ENCODE measurements at places on chromosomes 2 and 18.

GRCh38 chr18:73824671-73825070 lies 323.0 kb downstream of the FBXO15 start:
- no peak for DNase-seq

DNA sequence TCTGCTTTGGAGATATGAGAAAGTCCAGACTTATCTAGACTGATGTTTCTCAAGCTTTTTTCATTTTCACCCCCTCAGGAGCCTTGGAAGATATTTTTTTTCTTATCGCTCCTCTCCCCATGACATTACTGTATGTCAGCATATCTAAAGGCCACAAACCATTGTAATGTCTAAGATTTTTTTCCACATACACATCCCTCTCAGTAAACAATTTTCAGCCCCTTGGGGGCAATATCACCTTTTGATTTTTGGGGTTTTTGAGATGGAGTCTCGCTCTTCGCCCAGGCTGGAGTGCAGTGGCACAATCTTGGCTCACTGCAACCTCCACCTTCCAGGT lies 60.3 kb upstream of the REL start:
- DNase-seq = no peak

GRCh38 chr2:45973426-45973825 lies 322.0 kb downstream of the PRKCE start:
- peak; percentile 30 for DNase-seq

GRCh38 chr2:96937586-96937985 lies 48.8 kb downstream of the FAM178B start:
- DNase-seq = no peak

- no peak for DNase-seq
Measured at GRCh38 chr2:101238930-101239759, 13.5 kb upstream of the CNOT11 start.

GRCh38 chr18:10417191-10417590 lies 37.2 kb upstream of the APCDD1 start:
- DNase-seq = no peak

GRCh38 chr2:49754381-49754780 lies 600.1 kb upstream of the FSHR start:
- no peak for DNase-seq

- no peak for DNase-seq
Measured at GRCh38 chr2:71887196-71887595, 260.5 kb downstream of the CYP26B1 start.

DNA sequence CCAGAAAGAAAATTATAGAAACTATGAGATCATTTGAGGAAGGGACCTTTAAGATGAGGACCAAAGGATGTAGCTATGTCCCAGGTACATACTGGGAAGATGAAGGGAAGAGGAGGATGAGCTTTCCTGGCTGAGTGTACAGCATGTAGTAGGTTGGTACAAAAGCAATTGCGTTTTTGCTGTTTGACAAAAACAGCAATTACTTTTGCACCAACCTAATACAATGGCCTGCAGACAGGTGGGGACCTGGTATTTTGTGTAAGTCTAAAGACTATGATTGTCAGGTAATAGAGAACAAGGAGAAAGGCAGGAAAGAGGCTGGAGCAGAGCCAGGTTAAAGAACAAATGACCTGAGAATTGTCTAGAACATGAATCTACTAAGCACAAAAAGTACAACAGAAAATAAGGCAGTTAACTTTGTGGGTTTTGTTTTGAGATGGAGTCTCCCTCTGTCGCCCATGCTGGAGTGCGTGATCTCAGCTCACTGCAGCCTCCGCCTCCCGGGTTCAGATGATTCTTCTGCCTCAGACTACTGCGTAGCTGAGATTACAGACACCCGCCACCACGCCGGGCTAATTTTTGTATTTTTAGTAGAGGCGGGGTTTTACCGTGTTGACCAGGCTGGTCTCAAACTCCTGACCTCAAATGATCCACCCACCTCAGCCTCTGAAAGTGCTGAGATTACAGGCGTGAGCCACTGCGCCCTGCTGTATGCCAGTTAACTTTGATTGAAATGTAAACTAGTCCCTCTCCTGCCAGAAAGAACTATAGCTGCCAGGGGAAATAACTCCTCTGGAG lies 3.2 kb upstream of the TGOLN2 start:
- DNase-seq = no peak

GRCh38 chr2:37414470-37414949 lies 70.1 kb downstream of the QPCT start:
- DNase-seq = peak; percentile 7

DNA sequence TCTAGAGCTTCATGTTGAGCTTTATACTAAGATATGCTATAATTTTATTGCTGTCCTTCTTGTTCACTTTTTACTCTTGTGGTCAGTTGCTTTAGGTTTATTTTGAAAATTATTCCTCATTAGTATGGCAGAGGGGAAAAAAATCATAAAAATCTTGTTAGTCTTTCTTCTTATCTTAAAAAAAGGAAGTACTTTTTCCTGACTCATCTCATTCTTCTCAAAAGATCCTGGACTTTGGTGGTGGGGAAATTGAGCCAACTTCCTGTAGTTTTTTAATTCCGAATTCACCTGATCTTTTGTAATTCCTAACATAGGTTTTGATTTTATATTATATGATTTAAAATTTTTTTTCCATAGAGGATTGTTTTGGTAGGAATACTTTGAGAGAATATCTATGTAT lies 3.8 kb downstream of the SLC4A1AP start:
- DNase-seq = no peak

All from NCI-H1105 (cell line).